Activated T-cell treated with anti-CD3 and anti-CD28 coated beads, Interleukin-2, amount 50 U/mL, for 72 hours (primary cell): ENCODE measurements at places on chromosomes 7 and 10. TPM values are rescaled to one million over a fixed set of nuclear protein-coding genes. Genes with fewer than 3 reads are reported as not detected.

The GET4 gene
- 33.8 TPM for total RNA-seq

The TOMM7 gene
- total RNA-seq, result 244 TPM

The ZNF716 gene
- not detected for total RNA-seq

The PON1 gene
- total RNA-seq, result 0.65 TPM

The GRB10 gene
- 21.0 TPM for total RNA-seq

The EXOC6 gene
- total RNA-seq, result 9.2 TPM

The TLL2 gene
- total RNA-seq, result 0.09 TPM

The LIPK gene
- not detected for total RNA-seq

The NME8 gene
- total RNA-seq, result not detected

The CDHR1 gene
- 0.36 TPM for total RNA-seq

The EN2 gene
- total RNA-seq, result not detected

The UNCX gene
- not detected for total RNA-seq

The NANOS1 gene
- 0.37 TPM for total RNA-seq

The TRIM50 gene
- not detected for total RNA-seq

The GNAT3 gene
- total RNA-seq, result not detected

The IFIT1B gene
- total RNA-seq, result not detected

The ECHDC3 gene
- 4.2 TPM for total RNA-seq

The POLR2J2 gene
- total RNA-seq, result 11.4 TPM

The NPY4R gene
- total RNA-seq, result not detected

The H2BK1 gene
- total RNA-seq, result 4.4 TPM

The FAM237B gene
- total RNA-seq, result not detected

The EXOSC1 gene
- 75.7 TPM for total RNA-seq

The NFE2L3 gene
- 22.2 TPM for total RNA-seq

The ALOX5 gene
- 1.5 TPM for total RNA-seq
